ENCODE measurements at places on chromosomes 16 and 17.

GRCh38 chr16:50690177-50690576 lies 3.2 kb upstream of the NOD2 start:
- no peak for DNase-seq

- no peak for DNase-seq
These were observed 15.8 kb upstream of the KRT20 start for GRCh38 chr17:40900809-40901356.

DNA sequence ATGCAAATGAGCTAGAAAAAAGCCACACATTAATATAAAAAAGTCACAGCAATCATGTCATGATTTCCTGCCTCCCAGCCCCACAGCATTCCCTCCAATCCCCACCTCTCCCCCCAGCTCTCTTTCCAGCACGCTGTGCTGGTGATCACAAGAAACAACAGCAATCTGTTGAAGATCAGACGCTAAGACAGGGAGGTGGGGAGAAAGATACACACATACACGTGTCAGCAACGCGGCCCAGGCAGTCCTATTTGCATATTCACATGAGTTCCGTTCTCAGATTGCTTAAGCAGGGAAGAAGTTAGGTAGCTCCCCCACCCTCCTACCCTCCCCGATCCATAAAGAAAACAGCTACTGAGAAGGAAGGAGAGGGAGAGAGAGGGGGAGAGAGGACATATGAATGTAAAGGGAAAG lies 405.5 kb upstream of the PSMD7 start:
- DNase-seq = no peak

DNA sequence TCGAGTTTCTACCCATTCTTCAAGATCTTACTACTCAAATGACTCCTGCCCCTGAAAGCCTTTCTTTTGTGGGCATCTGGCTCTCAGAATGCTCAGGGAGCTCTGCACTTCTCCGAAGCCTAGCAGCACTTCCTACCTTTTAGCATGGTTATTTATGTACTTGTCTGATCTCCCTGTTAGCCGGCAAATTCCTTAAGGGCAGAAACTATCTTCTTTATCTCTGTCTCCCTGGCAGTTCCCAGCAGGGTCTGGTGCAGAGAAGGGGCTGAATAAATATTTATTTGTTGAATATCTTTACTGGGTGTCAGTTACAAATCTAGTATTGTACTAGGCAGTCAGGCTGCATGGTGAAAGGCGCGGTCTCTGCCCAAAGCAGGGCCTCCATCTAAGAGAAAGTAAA lies 30.7 kb downstream of the TMEM132E start:
- no peak for DNase-seq

GRCh38 chr17:80663781-80664206 lies 119.2 kb downstream of the RPTOR start:
- no peak for DNase-seq

DNA sequence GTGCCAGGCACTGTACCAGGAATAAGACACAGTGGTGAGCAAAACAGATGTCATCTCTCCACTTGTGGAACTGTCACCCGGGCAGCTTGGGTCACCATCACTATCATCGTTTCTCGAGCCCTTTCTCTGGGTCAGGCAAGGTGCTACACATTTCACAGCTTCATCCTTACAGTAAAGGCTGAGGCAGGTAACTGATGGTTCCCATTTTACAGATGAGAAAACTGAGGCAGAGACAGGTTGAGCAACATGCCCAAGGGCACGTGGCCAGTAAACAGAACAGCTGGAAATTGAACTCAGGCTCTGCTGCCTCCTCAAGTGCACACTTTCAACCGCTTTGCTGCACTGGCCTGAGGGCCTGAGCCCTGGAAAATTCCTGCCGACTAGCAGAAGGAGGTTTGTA lies 294.6 kb downstream of the XYLT1 start:
- DNase-seq = no peak

DNA sequence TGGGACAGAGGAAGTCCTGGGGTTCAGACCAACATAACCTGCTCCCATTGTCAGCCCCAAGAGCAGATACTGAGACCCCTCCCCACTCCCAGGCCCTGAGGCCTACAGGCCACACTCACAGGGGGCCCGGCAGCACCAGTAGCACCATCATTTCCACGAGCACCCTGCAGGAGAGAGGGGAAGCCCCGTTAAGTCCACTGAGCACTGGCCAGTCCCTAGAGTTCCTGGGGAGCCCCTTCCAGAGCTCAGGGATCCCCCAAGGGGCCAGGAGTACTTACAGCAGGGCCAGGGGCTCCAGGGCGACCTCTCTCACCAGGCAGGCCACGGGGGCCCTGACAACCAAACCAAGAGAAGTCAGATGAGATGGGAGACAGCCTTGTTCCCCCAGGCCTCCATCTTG lies 5.4 kb downstream of the COL1A1 start:
- no peak for DNase-seq

GRCh38 chr16:53043986-53044601 lies 8.6 kb downstream of the CHD9NB start:
- DNase-seq = no peak

DNA sequence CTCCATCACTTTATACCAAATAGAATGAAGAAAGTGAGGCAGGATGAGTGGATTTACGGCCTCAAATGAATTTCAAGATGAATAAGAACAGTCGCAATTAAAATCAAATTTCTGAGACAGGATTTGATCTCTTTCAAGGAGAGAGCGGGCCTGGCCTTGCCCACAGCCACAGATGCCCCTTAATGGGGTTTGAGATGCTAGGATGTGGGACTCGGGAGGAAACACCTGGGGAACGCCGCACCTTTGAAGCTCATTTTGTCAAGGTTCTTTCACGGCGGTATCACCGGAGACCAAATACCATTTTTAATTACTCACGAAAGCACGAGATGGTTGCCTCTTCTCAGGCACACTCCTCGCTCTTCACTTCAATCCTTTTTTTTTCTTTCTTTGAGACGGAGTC lies 178.1 kb upstream of the SDK2 start:
- DNase-seq = no peak

GRCh38 chr16:85258166-85258565 lies 145.9 kb upstream of the CIBAR2 start:
- DNase-seq = no peak

GRCh38 chr16:85316321-85316919 lies 204.1 kb upstream of the CIBAR2 start:
- no peak for DNase-seq

- DNase-seq = no peak
These were observed 18.6 kb downstream of the CDH16 start for GRCh38 chr16:66899945-66900710.

GRCh38 chr16:87170310-87170709 lies 146.9 kb downstream of the C16orf95 start:
- DNase-seq = no peak

- no peak for DNase-seq
These were observed 42.4 kb downstream of the C16orf95 start for GRCh38 chr16:87274794-87275193.

- no peak for DNase-seq
These were observed 90.1 kb downstream of the CLEC16A start for GRCh38 chr16:11034481-11034931.

DNA sequence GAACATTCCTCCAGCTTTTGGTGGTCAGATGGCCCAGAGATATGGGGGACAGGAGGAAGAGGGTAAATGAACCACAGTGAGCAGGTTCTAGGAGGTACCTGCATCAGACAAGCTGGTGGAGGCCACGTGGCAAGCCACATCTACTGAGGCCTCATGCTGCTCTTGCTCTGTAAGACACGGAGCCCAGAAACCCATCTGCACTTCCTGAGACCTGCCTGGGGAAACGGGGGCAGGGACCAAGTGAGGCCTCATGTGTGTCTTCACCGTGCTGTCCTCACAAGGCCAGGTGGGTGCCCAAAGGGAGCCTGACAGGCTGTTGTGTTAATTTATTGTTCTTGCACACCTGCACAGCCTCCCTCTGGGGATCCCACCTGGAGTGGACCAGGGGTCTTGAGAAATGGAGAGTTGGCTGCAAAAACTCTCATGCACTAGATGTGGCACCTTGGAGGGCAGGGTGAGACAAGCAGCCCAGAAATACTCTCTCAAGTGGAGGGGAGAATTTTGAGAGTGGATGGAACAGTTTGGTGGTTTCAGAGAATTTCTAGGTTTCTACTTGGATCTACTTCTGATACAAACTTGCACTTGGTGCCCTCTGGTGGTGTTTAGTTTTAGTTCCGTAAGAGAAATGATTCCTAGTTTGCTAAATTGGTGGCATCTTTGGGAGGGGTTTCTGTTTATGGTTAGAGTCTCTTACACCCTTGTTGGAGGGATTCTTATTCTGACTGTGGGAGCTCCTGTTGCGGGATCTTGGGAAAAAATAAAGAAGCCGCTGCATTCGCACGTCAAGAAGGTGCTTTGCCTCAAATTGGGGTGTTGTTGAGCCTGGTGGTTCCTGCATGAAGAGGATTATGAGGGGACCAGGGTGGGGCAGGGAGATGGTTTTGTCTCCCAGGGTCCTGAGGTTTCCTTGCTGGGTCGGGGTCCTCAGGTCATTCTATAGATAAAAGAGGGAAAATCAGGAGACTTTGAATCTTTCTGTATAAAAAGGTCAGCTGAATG lies 47.5 kb downstream of the SLC6A2 start:
- DNase-seq = no peak

DNA sequence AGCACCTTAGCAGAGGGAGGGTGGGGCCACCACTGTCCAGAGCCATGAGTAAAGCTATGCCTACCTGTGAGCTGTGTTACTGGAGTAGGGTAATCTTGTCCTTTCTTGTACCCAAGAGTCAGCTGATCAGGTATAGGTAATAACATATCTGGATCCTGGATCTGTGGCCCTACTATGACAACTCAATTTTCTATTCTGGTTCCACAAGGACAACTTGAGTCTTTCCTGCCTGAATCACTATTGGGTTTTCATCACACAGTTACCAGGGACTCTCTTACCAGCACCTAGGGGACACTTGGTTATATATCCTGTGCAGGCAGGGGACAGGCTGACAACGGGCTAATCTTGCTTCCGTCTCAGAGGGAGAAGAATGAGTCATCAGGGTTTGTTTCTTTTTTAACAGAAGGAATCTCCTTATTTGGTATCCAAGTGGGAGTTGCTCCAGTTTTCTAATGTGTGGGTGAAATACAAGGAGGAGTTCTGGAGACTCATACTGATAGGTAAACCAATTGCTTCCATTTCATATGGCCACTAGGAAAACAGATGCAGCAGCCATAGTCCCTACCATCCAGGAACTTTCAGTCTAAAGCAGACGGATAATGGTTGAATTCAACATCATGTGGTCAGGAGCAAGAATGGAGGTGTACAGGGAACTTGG lies 6.8 kb downstream of the ZNF267 start:
- no peak for DNase-seq

DNA sequence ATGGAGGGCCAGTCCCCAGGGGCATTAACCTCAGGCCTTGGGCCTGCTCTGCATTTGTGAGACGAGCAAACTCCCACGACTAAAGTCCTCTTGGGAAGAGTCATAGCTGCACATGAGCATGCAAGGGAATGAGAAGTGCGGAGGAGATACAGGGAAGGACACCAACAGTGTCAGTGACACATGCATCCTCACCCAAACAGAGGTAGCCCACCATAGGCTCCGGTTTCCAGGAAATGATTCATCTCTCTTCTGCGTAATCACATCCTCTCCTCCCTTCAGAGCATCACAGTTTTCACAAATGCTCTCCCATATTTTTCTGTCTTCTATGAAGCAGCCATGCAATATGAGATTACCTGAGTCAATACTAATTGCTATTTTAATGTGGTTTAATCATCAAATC lies 725.7 kb upstream of the GOT2 start:
- no peak for DNase-seq

DNA sequence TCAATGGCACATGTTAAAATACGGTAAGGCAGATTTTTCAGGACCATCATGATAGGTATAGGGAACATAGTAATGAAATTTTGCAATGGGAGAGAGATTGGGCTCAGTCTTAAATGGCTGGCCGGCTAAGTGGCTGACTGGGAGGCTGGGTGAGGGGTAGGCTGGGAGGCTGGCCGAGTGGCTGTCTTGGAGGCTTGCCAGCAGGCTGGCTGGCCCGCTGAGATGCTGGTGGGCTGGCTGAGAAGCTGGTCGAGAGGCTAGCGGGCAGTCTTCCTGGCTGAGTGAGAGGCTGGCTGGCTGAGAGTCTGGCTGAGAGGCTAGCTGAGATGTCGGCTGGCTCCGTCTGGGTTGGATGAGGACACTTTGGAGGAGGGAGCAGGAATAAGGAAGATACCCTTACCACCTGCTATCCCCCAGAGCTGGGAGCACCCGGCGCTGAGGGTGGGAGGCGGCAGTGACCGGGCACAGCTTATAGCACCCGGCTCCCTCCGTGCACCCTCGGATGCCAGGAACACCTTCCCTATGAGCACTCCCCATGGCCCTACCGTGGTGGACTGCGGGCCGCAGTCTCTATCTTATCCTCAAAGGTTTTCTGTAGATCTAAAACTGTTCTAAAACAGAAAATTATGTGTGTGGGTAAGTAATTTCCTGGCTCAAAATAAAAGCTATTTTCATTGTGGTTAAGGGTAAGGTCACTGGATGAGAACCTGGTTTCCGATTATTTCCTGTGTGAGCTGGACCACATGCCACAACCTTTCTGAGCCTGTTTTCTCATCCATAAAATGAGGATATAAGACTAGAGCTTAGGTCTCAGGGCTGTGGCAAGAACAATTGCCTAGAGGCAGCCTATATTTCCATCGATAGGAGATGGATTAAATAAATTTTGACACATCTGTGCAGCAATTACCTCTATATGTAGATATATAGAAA lies 34.5 kb upstream of the TMC5 start:
- DNase-seq = no peak

GRCh38 chr17:29555840-29556239 lies 11.0 kb downstream of the ABHD15 start:
- no peak for DNase-seq

DNA sequence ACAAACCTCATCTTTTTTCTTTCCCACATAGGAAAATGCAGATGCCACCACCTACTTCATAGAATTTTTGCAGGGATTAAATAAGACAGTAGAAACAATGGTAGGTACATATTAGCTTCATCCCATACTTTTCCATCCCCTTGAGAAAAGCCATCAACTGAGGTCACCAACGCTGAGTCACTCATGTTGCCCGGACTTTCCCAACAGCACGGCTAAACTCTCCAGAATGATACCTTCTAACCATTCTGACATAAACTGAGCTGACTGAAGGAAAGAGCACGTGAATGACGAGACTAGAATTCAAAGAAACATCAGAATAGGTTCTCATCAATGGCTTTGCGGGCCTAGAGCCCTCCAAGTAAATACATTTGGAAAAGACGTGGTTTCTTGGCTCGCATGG lies 146.0 kb upstream of the RCVRN start:
- DNase-seq = no peak
